ENCODE measurements at places on chromosomes 5 and 9.

GRCh38 chr9:81613002-81613812 is 76.1 kb downstream of the TLE1 start:
- no peak for DNase-seq

GRCh38 chr5:14211818-14212803 is 69.0 kb downstream of the TRIO start:
- no peak for DNase-seq

DNA sequence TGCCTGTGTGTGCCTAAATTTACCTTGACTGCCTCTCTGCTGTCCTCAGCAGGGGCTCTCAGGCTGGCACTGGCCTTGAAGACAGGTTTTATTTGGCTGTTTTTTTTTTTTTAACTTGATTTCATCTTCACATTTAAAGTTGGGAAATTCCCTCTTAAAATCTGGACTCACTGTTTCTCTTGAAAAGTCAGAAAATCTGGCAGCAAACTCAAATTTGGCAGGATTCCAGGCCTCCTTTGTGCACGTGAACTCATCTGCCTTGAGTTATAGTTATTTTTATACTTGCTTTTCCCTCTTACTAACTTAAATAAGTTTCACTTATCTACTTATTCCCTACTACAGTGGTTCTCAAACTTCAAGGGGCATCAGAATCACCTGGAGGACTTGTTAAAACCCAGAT is 118.4 kb upstream of the MAP3K1 start:
- no peak for DNase-seq

DNA sequence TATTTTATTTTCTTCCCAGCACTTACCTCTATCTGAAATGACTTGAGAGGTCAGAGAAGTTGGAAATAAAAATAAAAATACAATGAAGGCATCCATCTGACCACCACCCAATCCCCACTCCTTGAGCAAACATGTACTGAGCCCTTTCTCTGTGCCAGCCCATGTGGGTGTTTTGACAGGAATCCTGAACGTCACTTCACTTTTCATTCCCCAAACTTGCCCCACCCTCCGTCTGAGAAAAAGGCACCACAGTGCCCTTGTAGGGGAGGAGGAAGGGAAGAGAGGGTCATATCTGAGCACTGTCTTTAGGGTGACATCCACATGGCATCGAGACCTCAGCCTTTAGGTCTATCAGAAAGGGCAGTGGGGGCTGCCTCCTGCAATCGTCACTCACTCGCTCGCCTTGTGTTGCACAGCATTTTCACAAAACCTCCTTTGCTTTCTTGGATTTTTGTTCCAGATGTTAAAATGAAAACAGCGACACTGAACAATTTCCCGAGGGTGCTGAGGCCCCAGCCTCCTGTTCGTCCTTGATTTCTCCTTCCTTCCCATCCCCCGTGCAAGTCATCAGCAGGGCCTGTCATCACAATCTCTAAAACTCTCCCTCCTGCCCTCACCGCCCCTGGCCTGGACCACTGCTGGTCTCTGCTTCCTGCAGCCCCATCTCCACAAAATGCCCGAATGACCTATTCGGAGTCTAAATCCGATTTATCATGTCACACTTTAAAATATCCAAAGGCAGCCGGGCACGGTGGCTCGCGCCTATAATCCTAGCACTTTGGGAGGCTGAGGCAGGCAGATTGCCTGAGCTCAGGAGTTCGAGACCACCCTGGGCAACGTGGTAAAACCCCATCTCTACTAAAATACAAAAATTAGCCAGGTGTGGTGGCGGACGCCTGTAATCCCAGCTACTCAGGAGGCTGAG is 13.0 kb downstream of the HIGD2A start:
- DNase-seq, result no peak

DNA sequence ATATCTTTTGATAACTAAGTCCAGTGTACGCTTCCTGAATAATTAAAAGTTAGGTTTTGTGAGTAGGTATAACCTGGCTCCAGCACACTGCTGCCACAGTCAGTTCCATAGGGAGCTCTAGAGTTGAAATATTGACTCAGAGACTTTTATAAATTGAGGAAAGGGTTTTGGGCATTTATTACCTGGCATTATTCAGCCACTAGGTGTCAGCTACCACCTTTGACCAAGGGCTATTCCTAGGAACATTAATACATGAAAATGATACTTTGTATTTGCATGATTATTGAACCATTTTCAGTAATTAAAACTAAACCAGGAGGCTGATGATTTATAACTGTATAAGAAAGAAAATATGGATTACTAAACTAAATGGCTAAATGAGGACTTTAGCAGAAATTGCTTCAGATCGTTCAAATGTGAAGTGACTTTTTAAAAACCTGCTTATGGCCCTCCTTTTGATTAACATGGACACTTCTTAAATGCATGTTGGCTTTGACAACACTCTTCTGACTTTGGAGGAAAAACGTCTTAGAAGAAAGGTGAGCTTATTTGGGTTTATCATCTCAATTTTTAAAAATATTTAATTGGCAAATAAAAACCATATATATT is 83.0 kb downstream of the SMC2 start:
- no peak for DNase-seq

- DNase-seq, result no peak
These were observed 13.2 kb upstream of the ADGRD2 start for GRCh38 chr9:124437086-124437485.

GRCh38 chr9:128206916-128207910 is 4.0 kb downstream of the DNM1 start:
- no peak for DNase-seq

GRCh38 chr9:126144603-126145456 is 181.8 kb upstream of the MVB12B start:
- DNase-seq, result no peak

GRCh38 chr9:5575000-5575399 is 53.9 kb upstream of the RIC1 start:
- no peak for DNase-seq

GRCh38 chr9:110217656-110218099 is 9.7 kb upstream of the C9orf152 start:
- DNase-seq, result no peak

GRCh38 chr9:126755317-126755875 is 49.4 kb upstream of the ZBTB43 start:
- DNase-seq, result no peak

- DNase-seq, result no peak
These were observed 526.2 kb upstream of the ST8SIA4 start for GRCh38 chr5:101429241-101429640.

DNA sequence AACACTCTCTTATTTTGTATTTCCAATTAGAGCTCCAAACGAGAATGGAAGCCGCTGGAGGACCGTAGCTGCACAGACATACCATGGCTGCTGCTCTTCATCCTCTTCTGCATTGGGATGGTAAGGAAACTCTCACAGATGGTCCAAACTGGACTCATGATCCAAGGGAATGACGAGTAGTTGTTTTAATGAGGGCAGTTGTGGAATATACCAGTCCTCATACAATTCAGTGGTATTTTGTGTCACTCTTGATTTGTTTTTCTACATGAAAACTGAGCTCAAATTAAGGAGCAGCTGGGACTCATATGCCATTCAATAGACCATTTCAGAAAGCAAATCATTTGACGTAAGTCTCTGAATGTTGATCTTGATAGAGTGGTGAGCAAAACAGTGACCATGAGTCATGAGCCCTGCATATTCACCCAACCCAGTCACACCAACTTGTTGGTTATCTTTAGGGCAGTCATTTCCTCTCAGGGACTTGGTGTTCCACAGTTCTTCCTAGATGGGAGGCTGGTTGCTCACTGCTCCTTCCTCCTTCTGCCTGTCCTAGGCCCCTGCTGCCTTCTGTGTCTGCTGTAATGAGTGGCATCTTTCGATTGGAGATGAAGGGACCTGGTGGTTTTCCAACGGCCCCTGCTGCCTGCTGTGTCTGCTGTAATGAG is 54.9 kb downstream of the SLC44A1 start:
- peak; percentile 12 for DNase-seq

DNA sequence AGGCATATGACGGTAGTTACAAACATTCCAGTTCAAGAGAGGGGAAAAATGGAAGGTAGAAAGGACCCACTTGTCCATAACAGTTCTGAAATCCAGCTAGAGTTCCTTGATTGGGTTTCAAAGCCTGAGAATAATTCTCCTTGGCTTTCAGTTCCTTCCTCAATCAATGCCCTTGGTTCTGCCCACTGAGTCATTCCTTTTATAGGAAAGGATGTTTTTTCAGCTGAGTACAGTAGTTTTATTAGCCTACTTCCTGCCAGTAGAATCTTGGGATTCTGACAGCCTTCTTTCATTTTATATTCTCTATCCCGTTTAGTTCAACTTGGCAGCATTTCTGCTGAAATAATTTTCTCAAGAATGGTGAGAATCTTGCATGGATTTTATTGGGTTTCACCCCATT is 386.9 kb upstream of the SMC2 start:
- DNase-seq, result no peak

DNA sequence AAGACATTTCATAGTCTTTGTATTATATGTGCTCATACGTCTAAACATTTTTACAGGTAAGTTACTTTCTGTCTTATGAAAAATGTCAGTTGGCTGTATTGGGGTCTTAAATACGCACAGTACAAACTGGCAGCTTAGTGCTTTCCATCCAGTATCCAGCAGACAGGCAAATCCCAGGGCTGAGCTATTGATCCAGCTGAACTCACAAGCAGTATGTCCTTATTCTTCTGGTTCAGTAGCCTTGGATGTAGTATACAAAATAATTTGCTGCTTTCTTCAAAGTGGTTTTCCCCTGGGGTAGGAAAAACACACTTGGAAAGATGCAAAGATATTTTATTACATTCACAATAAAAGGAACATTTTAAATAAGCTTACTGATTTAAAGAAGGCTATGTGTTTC is 617.2 kb downstream of the NR2F1-AS1 start:
- DNase-seq, result no peak

DNA sequence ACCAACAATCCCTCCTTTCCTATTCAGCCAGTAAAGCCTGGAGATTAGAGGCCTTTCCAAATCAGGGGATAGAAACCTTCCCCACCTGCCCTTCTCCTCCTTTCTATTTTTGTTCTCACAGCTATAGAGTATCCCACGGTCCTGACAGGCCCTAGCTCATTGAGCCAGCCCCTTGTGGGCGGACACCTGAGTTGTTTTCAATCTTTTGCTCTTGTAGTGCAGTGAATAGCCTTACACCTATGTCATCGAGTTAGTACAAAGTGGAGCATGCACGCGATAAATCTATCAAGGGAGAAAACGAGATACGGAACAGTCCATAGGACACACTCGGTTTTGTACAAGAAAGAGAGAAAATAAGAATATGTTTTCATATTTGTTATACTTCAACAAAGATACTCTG is 77.2 kb downstream of the TSPAN17 start:
- no peak for DNase-seq

GRCh38 chr9:113626735-113627495 is 163.4 kb downstream of the RGS3 start:
- DNase-seq, result no peak

Data from T1000 (cell line).